Activated CD4-positive, alpha-beta T cell treated with anti-CD3 and anti-CD28 coated beads for 1 hour (primary cell): ENCODE measurements at places on chromosomes 5 and 9.

DNA sequence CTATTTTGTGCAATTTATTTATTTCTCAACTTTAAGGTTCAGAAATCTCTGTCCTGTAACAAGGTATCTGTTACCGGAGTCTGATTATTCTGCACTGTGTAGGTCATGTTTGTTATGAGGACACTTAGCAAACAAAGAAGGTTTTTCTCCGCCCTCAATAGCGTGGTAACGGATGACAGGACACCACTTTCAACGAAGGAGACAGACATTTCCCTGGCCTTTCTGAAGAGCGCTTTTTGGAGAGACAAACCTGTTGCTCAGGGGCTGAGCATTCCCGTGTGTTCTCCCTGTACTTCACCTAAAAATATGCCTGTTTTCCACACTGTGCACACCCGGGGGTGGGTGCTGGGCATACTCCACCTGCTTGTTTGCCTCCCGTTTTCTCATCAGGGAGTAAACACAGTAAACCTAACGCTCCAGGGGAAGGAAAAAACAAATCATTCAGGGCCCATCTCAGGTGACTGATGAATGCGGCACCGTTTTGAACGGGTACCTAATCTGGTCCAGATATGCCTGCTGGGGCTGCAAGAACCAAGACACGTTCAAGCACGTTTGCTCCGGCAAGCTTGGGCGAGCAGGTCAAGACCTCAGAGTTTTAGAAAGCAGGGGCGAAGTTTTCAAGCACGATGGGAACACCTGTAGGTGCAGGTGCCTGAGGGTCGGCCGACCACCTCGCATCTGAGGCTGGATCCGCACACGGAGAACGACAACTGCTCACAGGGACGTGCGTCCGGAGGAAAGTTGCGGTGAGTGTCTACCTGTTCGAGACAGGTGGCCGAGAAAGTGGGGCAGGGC, 859 bp downstream of the RETREG1 start:
- no peak for DNase-seq

GRCh38 chr5:43245724-43246385, 53.8 kb downstream of the NIM1K start:
- no peak for DNase-seq

GRCh38 chr5:13740471-13740870, 204.0 kb downstream of the DNAH5 start:
- DNase-seq: no peak

DNA sequence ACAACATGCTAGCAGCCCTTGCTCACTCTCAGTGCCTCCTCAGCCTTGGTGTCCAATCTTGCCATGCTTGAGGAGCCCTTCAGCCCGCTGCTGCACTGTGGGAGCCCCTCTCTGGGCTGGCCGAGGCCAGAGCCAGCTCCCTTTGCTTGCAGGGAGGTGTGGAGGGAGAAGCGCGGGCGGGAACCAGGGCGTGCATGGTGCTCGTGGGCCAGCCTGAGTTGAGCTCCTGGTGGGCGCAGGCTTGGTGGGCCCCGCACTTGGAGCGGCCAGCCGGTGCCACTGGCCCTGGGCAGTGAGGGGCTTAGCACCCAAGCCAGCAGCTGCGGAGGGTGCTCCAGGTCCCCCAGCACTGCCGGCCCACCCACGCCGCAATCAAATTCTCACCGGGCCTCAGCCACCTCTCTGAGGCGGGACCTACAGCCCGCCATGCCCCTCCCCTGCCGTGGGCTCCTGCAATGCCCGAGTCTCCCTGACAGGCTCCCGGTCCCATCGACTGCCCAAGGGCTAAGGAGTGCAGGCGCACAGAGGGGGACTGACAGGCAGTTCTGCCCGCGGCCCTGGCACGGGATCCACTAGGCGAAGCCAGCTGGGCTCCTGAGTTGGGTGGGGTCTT, 333.5 kb downstream of the KCNN2 start:
- no peak for DNase-seq

- no peak for DNase-seq
Measured at GRCh38 chr5:133343196-133343595, 269.1 kb downstream of the FSTL4 start.

- no peak for DNase-seq
Measured at GRCh38 chr5:157463621-157464518, 3.9 kb downstream of the NIPAL4 start.

- no peak for DNase-seq
Measured at GRCh38 chr9:33731625-33732024, 63.7 kb upstream of the PRSS3 start.

- DNase-seq: no peak
Measured at GRCh38 chr5:44983006-44983405, 174.3 kb downstream of the MRPS30 start.

DNA sequence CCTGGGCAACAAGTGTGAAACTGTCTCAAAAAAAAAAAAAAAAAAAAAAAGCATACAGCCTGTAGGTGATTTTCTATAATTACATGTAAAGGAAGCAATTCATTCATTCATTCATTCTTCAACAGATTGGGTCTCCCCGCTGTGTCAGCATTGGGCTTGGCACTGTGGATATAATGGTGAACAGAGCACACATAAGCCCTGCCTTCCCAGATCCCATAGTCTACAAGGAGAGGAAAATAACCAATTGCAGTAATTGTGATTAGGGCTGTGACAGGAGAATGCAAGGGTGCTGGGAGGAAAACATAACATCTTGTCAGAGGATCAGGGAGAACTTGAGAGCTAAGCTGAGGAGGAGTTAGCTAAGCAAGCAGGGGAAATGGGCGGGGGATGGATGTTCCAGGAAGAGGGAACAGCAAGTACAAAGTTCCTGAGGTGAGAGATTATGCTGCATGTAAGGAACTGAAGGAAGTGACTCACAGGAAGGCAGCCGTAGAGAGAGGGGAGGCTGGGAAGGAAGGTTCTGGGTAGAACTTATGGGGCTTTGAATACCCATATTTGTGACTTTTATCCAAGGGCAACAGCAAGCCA, 24.0 kb upstream of the KLF9 start:
- DNase-seq: no peak

DNA sequence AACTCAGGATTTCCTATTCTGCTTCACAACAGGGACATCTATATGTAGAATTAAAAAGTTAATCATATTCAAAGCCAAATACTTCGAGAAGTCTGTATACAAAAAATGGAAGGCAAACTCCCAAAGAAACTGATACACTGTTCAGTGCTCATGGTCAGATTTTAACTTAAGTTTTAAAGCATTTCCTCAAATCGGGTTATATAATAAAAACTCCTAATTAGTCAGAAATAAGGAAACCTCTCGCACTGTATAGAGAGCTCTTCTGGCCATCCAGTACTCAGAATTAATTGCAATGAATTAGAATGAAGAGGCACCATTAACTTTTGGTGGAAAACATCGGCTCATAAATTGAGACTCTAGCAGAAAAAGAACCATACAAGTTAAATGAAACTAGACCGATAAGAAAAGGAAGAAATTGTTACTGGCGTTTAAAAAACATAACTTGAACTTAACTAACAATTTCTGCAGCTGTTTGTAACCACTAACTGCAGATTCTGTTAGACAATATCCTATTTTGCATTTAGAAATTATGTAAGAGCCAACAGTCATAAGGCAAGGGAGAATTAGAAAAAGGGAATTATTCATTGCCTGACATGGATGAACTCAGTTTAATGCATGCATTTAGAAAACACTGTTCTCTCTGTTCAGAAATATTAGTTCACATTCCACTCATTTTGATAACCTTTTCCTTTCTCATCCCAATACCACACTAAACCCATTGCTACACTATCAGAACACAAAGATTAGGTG, 96.6 kb downstream of the FNBP1 start:
- no peak for DNase-seq

- no peak for DNase-seq
Measured at GRCh38 chr5:72314571-72315172, 5.4 kb downstream of the MRPS27 start.

GRCh38 chr5:120239086-120239485, 225.0 kb upstream of the PRR16 start:
- no peak for DNase-seq

GRCh38 chr5:28346696-28347095, 1308.3 kb upstream of the CDH9 start:
- no peak for DNase-seq

DNA sequence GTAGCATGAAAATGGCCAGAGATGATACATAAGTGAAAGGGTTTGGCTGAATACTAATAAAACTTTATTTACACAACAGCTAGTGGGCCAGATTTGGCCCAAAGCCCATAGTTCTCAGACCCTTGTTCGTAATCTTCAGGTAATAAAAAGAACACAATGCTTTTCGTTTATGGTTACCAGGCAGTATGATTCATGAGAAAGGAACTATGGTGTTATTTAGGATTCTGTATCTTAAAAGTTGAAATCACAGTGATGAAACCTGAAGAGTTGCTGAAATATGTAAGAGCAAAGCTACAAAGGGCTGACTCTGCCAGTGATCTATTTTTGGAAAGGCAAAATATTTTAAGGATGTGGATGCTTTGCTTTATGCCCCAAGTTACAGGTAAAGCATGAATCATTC, 192.7 kb downstream of the SMC2 start:
- no peak for DNase-seq

- DNase-seq: no peak
Measured at GRCh38 chr9:89667726-89668125, 62.9 kb downstream of the GADD45G start.

GRCh38 chr5:115979201-115980041, 17.1 kb downstream of the LVRN start:
- no peak for DNase-seq

DNA sequence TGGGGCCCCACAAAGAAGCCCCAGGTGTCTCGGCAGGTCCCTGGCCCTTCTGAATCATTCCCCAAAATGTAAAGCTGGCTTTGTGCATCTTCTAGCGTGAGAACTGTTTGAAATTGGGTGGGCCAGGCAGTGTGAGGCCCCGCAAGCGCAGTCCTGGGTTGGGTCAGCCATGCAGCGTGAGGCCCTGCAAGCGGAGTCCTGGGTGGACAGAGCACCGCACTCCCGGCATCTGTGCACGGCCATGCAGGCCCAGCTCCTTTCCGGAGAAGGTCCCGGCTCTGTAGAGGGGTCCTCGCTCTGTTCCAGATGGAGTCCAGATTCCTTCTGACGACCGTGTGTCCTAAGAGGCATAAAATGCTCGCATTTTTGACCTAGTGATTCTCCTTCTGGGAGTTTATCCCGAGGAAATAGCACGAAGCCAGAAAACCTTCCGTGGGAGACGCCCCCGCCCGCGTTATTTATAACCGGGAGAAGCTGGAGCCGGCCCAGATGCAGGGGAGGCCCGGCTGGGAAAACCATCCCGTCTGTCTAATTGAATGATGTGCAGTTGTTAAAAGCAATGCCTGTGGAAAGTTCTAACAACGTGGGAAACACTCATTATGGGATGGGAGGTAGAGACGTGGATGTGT, 19.4 kb upstream of the NOTCH1 start:
- no peak for DNase-seq

DNA sequence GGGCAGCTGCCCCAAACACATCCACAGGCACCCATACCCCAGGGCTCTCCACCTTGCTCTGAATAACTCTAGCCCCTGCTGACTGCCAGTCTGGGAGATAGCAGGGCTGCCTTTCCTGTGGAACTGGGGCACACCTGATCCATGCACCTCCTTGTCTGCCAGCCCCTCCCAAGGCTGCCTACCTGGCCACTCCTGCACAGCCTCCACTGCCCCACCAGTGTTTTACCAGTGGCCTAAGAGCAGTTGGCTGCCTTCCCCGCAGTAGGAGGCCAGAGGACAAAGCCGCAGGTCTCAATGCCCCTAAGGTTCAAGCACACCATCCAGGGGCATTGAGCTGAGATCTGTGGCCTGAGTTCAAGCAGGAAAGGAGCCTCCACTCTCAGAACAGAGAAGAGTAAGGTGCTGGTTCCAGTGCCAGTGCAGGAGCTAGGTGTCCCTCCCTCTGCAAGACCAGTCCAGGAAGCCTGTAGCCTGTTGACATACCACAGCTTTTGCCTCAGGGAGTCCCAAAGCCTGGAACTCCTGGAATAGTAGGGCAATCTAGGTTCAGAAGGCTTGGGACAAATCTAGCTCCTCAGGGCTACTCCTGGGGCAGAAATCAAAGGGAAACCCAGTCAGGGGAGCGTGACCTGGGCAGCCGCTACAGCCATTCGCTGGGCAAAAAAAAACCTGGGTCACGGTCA, 514.5 kb upstream of the PTGER4 start:
- DNase-seq: no peak

- no peak for DNase-seq
Measured at GRCh38 chr9:5920860-5921328, 30.2 kb downstream of the MLANA start.

DNA sequence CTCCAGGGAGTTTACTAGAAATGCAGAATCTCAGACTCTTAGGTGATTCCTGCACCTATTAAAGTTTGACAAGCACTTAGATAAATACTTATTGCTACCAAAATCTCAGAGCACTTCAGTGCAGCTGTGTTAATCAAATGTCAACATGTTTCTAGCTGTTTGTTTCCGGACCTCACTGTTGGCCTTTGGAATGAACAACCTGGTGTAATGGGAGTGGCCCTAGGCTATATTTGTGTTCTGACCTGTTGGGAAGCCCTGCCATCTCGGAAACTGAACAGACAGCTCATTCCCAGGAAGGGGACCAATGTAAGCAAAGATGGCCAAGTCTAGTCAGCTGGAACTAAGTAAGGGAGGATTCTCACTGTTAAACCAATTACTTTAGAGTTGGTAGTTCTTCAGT, 145.0 kb upstream of the SLC28A3 start:
- DNase-seq: no peak

DNA sequence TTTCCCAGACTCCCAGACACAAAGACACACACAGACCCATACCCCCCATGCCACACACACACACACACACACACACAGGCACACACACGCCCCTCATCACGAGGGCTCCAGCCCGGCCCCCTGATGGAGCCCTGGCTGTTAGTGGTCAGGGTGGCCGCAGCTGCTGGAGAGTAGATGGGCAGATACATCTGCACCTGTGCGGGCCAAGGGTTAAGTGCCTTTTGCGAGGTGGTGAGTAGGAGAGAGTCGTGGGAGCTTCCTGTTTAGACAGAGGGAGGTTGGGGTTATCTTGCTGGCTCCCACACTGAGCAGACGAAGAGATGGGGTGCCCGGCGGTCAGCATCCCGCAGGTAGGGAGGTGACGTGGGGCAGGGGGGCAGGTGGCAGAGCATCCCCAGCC, 8.2 kb downstream of the PRRX2 start:
- DNase-seq: no peak

- no peak for DNase-seq
Measured at GRCh38 chr5:167769846-167770413, 521.5 kb upstream of the WWC1 start.

DNA sequence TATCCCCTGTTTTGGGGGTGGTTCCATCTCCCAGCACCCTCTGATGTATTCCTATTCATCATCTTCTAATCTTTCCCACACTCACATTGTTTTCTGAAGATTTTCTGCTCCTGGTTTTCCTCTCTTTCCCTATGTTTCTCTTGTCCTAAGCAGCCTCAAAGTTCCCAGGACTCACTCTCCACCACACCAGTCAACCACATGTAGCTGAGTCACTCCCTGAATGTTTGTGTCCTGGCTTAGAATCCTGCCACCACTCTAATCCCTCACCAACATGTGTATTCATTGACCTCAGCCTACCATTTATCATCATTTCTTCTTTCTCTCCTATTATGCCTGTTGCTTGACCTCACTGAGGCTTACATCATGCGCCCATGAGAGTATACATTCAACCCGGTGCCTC, 282.4 kb upstream of the ADAMTS16 start:
- DNase-seq: no peak

GRCh38 chr9:80893190-80893589, 796.2 kb downstream of the TLE1 start:
- DNase-seq: no peak

- DNase-seq: no peak
Measured at GRCh38 chr9:16363073-16363781, 507.2 kb downstream of the BNC2 start.
